ENCODE measurements at places on chromosomes 12 and 14. TPM values are rescaled to one million over a fixed set of nuclear protein-coding genes. Genes with fewer than 3 reads are reported as not detected.

AKAP3 gene
- total RNA-seq: 0.49 TPM

PKP2 gene
- total RNA-seq: 11.5 TPM

CRY1 gene
- 35.6 TPM for total RNA-seq

VRTN gene
- 0.20 TPM for total RNA-seq

APOLD1 gene
- 21.2 TPM for total RNA-seq

COX8C gene
- total RNA-seq: not detected

COCH gene
- 7.9 TPM for total RNA-seq

PRB2 gene
- 0.20 TPM for total RNA-seq

ZCRB1 gene
- 13.4 TPM for total RNA-seq

SLC25A47 gene
- total RNA-seq: not detected

BIN2 gene
- total RNA-seq: 5.6 TPM

PTCSC3 gene
- total RNA-seq: not detected

SIX6 gene
- total RNA-seq: not detected

KRT7 gene
- 10.4 TPM for total RNA-seq

KIF26A gene
- 8.1 TPM for total RNA-seq

SELPLG gene
- 4.2 TPM for total RNA-seq

PTGER2 gene
- total RNA-seq: 2.2 TPM

AQP2 gene
- not detected for total RNA-seq

TDRD9 gene
- 0.39 TPM for total RNA-seq

SRRM4 gene
- 0.10 TPM for total RNA-seq

TAMALIN gene
- total RNA-seq: 17.0 TPM

ART4 gene
- 1.3 TPM for total RNA-seq

PMCH gene
- total RNA-seq: not detected

NTN4 gene
- total RNA-seq: 9.4 TPM

CACNA1C gene
- 4.3 TPM for total RNA-seq

KERA gene
- 4.8 TPM for total RNA-seq

LTB4R2 gene
- 13.9 TPM for total RNA-seq

CDC42BPB gene
- 61.6 TPM for total RNA-seq

RBM19 gene
- 16.8 TPM for total RNA-seq

CPM gene
- 20.5 TPM for total RNA-seq

HOXC10 gene
- total RNA-seq: 2.6 TPM

ARHGEF25 gene
- 32.5 TPM for total RNA-seq

RFX4 gene
- total RNA-seq: not detected

SOX5 gene
- 16.4 TPM for total RNA-seq

TOMM20L gene
- not detected for total RNA-seq

LRRIQ1 gene
- total RNA-seq: 0.30 TPM
